Panc1 (cell line): ENCODE measurements at places on chromosomes 5 and 9. TPM values are rescaled to one million over a fixed set of nuclear protein-coding genes. Genes with fewer than 3 reads are reported as not detected.

ANKRD31 gene
- not detected for total RNA-seq

ARL14EPL gene
- total RNA-seq, result not detected

ANGPTL2 gene
- total RNA-seq, result 0.08 TPM

WDR31 gene
- 0.80 TPM for total RNA-seq

NMUR2 gene
- total RNA-seq, result not detected

SPATA31A3 gene
- not detected for total RNA-seq

HAPLN1 gene
- total RNA-seq, result 0.13 TPM

ZNF484 gene
- 5.4 TPM for total RNA-seq
